ENCODE measurements at places on chromosomes 2 and 18.

DNA sequence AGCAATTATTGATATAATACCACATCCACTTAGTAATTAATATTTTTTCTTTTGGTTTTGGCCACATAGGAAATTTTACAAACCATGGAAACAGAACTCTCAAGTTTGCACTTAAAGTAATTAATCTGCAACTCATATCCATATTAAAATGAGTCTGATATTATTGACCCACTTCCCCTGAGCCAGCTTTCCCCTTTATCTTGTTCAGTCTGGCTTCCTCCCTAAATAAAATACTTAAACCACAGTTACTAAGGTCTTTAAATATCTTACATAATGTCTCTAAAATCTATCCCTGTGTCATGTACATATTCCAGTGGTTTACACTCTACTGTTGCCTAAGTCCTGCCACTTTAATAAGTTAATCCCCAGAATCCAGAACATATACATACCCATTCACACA, 564.9 kb upstream of the FSHR start:
- no peak for DNase-seq

DNA sequence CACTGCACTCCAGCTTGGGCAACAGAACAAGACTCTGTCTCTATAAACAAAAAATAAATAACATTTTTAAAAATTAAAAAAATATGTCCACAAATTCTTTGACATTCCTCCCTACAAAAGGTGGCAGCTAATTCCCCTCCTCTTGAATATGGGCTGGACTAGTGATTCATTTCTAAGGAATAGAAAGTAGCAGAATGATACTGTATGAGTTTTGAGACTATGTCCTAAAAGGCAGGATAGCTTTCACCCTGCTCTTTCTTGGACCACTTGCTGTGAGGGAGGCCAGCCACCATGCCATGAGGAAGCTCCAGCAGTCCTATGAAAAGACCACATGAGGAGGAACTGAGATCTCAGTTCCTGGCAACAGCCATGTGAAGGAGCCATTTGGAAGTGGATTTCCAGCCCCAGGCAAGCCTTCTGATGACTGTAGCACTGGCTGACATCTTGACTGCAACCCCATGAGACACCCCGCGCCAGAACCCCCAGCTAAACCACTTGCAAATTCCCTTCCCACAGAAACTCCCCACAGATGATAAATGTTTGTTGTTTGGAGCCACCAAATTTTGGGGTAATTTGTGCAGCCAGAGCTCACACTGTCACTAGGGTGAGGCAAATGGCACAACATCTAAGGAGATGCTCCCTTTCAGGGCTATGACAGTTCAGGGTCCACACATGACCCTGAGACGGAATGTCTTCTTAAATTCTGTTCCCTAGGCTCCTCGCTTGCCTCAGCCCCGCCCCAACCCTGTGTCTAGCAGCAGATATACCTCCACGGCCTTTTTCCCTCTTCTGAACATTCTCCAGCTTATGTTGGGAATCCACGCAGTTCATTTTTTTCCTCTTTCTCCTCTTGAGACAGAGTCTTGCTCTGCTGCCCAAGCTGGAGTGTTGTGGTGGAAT, 17.1 kb upstream of the ATOH8 start:
- no peak for DNase-seq

DNA sequence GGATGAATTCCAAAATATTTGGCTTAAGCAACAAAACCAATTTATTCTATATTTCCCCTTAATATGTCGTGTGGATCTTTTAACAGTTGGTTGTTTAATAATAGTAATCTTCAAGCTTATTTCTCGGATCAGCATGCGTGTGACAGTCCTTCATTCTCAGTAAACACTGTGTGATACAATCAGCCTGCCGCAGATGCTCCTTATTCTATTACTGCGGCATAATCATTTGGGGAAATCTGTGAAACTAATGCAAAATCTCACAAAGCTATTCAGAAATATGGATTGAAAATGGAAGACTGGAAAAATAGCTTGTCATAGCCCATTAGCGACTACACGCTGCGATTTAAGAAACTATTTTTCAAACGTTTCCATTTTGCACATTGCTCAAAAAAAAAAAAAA, 36.9 kb downstream of the LINC00305 start:
- no peak for DNase-seq

- peak; percentile 81 for DNase-seq
These were observed 178.6 kb downstream of the ZBTB7C start for GRCh38 chr18:48230467-48231113.

GRCh38 chr2:101500180-101500579, 25.3 kb upstream of the RFX8 start:
- DNase-seq = no peak

- no peak for DNase-seq
These were observed 29.3 kb upstream of the FAM171B start for GRCh38 chr2:186664385-186665043.

DNA sequence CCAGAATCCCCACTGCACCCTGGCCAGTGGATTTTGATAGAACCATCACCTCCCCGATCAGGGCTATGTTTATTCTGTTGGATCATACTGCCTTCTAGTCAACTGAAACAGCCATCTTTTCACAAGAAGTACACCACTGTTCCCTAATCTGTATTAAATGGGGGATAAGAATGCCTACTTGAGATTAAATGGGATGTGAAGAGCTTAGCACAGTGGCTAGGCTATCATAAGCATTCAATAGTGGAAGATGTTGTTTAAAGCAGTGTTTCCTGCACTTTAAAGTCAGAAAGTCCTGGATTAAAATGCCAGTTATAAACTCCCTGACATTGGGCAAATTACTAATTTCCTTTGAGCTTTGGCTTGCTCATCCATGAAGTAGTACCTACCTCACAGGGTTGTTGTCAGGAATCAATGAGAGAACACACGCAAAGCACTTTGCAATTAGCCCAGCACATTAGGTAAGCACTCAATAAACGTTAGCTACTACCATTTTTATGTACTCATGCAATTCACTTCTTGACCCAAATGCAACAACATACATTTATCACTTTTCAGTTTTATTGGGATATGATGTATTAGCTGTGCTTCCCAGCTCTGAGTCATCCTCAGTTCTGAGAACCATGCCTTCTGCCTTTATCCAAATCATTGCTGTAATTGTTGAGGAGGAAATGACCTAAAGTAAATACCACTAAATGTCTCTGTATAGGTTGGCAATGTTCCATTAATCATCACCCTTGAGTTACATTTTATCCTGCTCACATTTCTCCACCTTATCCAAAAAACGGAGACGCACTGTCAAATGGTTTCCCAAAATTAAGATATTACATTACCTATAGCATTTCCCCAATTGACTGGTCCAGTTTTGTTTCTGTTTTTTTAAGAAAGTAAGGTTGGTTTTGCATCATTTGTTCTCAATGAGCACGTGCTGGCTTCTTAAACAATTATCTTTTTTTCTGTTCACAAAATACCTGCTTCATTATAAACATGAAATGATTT, 2.1 kb downstream of the TMEM247 start:
- DNase-seq = peak; percentile 84

DNA sequence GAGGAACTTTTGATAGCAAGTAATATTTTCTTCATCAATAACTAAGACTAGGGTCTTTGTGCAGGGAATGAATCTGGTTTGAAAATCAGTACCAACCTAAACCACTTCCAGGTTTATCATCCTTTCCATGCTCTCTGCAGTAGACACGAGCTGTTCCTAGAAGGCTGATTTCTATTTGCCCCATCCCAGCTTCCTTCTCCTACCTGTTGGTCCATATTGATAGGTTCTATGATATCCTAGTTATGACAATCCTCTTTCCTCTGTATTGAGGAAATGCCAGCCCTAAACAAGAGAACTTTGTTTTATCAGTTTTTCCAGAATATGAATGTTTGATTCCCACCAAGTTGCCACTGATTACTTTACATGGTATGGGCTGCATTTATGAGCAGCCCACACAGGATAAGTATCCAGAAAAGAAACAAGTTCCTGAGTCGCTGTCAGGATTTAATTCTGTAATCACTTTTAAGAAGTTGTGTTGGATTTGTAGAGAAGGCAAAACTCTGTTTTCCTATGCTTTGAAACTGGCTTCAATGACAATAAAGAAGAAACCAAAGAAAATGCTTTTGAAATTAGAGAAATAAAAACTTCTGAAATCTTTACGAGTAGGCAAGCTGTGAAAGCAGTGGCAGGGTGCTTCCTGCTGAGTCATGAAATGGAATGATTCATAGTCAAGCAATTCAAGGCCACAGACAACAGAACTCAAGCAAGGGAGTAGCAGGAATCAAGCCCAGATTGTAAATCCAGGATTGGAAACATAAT, 37.3 kb upstream of the TANK start:
- DNase-seq = peak; percentile 90

DNA sequence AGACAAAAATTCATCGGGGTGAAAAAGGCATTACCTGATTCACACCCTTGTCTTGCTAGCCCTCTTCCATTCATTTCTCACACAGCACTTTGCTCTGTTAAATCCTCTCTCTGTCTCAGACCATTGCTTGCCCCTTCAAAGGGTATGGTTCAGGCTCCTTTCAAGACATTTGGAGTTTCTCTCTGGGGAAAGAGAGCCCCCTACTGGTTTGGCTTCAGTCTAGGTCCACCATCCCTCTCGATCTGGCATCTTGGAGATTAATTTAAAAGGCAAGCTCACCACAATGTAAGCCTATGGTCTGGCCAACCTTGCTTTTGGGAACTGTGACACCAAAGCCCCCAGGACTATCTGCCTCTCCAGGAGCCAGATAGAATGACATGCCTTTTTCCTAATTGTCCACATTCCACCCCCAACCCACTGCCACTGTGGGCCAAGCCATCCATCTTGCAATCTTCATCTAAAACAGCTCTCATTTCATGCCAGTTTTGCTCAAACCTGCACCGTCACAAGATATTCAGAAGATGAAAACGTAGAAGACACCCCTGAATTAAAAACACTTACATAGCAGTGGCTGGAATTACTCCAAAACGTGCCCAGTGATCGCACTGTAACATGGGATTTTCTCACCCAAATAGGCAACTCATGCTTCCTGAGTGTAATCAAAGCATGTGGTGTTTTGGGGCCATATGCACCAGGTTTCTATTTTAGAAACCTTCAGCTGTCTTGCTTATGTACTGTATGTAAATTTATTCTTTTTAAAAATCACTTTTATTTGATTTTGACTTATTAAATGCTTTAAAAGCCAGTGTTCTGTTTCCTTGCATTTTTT, 93.9 kb downstream of the FARSB start:
- peak; percentile 73 for DNase-seq

DNA sequence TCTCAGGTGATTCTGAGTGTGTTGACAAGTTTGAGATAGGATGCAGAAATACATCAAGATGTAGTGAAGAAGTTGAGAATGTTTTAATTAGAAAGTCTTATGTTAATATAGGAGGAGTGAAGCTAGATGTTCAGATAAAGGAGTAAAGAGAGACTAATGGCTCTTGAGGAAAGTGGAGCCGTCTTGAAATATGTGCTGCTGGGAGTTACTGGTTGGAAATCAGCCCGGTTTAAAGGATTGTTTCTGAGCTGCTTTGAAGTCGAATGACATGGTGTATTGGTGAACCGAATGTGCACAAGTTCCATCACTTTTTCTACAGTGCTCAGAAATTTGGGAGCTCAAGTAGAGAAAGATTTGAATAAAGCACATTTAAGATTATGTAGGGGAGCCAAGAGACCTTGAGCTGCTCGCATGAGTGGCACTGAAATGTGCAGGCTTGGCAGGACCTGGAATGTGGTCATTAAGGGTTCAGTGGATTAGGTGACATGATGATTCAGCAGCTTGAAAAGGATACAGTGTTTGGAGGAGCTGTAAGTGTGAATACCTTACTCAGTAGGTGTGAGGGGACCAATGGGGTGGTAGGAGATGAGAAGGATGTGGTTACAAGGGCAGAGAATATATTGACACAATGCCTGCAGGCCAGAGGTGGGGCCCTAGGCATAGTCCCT, 68.6 kb downstream of the CAB39 start:
- no peak for DNase-seq

GRCh38 chr18:13579874-13580273, 146.5 kb downstream of the FAM210A start:
- DNase-seq = peak; percentile 74

GRCh38 chr2:197760293-197760657, 24.8 kb downstream of the BOLL start:
- DNase-seq = no peak

DNA sequence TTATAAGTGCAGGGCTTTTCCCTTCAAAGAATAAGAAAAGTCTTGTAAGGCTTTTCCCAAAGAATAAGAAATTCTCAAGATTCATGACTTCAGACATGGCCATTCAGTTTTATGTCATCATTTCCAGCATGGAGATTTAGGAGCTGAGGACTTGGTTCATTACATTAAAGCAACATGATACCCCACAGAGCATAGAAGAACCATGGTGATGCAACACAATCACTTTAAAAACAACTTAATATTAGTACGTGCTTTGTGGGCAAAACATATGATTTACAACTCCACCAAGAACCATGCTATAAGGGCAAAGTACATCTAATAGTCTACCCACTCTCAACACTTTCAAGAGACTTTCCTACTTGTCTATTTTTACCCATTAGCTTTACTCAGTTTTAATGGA, 214.4 kb downstream of the SRBD1 start:
- DNase-seq = no peak

DNA sequence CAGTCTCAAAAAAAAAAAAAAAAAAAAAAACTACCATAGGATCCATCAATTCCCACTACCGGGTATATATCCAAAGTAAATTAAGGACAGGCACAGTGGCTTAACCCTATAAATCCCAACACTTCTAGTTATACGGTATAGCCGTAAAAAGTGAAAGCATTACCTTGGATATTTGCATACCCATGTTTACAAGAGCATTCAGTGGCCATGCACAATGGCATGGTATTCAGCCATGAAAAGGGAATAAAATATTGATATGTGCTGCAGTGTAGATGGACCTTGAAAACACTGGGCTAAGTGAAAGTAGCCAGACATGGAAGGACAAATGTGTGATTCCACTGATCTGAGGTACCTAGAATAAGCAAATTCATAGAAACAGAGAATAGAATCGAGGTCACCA, 111.8 kb upstream of the CAB39 start:
- no peak for DNase-seq

DNA sequence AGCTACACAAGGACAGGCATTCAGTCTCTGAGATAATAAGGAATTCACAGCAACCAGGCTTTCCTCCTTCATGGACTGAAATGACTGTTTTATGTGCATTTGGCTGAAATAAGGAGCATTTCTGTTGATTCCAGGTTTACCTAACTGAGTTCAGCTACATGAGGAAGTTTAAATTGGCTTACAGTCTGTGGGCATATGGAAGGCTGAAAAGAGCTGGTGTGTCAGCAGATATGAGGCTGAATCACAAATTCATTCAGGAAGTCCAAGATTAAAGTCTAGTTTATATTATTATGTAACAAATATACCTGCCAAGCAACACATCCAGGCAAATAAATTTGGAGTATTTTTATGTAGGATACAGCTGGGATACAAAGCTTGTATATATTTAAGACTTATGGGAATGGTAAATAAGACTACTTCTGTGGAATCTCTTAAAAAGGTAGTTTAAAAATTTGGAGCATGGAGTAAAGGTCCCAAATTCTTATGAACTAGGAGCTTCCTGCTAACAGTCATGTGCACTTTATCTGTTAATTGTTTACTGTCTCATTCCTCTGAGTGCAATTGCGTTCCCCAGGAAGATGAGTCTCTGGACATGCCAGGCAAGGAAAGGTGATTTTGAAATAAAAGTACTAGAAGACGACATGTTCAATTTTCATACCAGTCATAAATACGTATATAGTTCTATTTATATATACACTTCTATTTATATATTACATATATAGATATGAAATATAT, 53.0 kb downstream of the ZC3H8 start:
- DNase-seq = peak; percentile 38

Data from suppressor macrophage treated with lipopolysaccharide for 1 hour (primary cell).